Glutamatergic neuron (in vitro differentiated cells): ENCODE measurements at places on chromosomes 7 and 10. TPM values are rescaled to one million over a fixed set of nuclear protein-coding genes. Genes with fewer than 3 reads are reported as not detected.

The SH3PXD2A gene
- 16.7 TPM for total RNA-seq

The SPDYE9 gene
- 0.25 TPM for total RNA-seq

- no peak for DNase-seq
Observed at GRCh38 chr10:131346456-131346855, 34.9 kb upstream of the TCERG1L start.

- DNase-seq, result no peak
Observed at GRCh38 chr7:156157409-156158012, 345.2 kb upstream of the SHH start.

GRCh38 chr7:2941216-2941859 is 97.2 kb upstream of the GNA12 start:
- no peak for DNase-seq
